Stimulated activated CD4-positive, alpha-beta T cell treated with anti-CD3 and anti-CD28 coated beads, Interleukin-2, amount 100 ng/mL, for 48 hours (primary cell): ENCODE measurements at places on chromosomes 2 and 18.

GRCh38 chr18:75477900-75478299, 50.4 kb upstream of the SMIM21 start:
- no peak for DNase-seq

DNA sequence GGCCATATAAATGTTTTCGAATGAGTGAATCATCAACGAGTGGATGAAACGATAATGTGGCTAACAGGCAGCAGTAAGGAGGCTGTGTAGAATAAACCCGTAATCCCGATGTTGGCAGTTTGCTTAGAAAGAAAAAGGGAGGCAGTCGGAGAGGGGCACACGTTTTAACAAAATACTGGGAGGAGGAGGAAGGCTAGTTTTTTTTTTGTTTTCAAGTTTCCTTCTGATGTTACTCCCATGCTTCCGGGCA, 476 bp upstream of the MSH2 start:
- DNase-seq, result no peak

- no peak for DNase-seq
Observed at GRCh38 chr2:155633060-155633839, 699.3 kb downstream of the NR4A2 start.

DNA sequence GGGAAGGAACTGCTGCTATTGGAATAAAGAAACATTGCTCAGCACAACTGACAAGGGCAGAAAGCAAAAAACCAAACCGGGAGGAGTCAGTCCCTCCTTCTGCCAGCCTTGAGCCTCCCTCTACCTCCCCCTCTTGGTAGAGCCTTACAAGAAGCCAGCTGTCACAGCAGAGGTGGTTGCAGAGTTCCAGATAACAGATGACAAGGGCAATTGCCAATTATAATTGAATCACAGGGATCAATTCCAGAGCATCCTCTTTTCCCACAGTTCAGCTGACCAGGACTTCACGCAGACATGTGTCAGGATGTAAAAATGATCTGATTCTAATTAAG, 548.2 kb upstream of the LRRTM1 start:
- no peak for DNase-seq

DNA sequence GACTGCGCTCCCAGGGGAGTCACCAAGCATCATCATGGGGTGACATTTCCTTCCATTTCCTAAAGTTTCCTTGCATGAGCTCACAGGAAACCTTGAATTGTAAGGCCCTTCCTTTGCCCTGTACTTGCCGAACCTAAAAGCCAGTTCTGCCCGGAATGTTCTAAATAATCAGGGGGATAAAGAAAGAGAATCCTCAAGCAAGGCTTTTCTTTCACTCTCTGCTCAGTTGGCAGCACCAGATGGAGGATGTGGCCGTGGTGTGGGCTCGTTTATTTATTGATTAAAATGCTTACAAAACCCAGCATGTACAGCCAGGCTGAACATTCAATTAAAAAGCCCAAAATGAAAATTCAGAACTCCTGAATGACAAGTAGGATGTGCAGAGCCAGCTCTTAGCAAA, 170.5 kb downstream of the SH3RF3 start:
- DNase-seq, result no peak

GRCh38 chr18:42418121-42418520, 463.1 kb downstream of the PIK3C3 start:
- no peak for DNase-seq

- DNase-seq, result no peak
Observed at GRCh38 chr2:20207051-20207450, 17.9 kb downstream of the SDC1 start.

- no peak for DNase-seq
Observed at GRCh38 chr18:9519399-9519798, 44.1 kb downstream of the RALBP1 start.

- peak; percentile 57 for DNase-seq
Observed at GRCh38 chr2:70946832-70947442, 11.2 kb downstream of the ATP6V1B1 start.

- DNase-seq, result no peak
Observed at GRCh38 chr2:75087736-75088135, 111.6 kb downstream of the TACR1 start.

- no peak for DNase-seq
Observed at GRCh38 chr2:178250429-178250828, 56.1 kb downstream of the OSBPL6 start.

GRCh38 chr2:152525277-152525838, 190.4 kb downstream of the FMNL2 start:
- DNase-seq, result no peak

DNA sequence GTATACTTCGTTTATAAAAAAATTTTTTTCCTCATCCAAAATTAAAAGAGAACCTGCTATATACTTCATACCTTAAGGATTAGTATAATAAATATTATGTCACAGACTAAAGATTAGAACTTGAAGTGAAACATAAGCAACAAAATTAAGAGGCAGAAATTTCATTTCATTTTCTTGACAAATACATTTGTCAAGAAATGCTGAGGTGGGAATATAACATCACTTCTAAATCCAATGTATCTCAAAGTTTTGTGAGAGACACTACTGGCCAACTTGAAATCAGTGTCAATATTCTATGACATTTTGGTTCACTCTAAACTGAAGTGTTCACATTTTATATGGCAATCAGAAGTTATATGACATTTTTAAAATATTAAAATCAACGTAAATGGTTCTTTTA, 43.8 kb downstream of the SCRN3 start:
- DNase-seq, result no peak

DNA sequence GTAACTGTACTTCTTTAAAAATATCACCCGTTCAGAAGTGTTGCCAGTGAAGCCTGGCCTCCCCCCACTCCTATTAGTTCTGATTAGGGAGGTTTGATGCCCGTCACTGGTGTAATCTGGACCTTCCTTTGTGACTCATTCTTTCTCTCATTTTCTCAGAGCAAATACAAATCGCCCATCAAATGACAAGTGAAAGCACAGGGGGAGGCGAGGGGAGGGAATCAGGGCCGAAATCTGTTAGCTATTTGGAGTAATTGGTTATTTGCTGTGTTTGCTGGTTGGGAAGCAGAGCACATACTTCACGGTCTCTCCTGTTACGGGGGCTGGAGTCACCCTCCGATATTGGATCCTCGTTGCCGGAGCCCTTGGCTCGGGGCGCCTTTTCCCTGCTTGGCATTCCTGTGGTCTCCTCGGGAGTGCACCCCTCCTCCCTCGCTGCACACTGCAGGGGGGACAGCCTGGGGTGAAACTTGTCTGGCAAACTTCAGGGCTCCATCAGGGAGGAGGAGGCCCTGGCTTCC, 178.1 kb downstream of the DYSF start:
- DNase-seq, result no peak

DNA sequence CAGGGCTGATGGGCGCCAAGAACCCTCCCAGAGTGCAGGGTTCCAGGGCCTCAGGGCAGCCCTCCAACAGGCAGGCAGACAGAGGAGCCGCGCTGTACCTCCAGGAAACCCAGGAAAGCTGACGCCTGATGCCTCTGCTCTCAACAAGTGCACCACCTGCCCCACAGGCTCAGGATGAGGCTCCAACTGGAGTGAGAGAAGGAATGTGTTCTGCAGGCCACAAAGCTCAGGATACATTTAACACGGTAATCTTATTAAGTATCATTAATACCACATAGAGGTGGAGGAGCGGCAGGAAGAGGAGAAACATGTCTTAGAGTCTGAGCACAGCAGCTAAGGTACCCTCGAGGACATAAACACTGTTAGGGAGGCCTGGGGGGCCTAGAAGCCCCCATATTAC, 155.9 kb upstream of the CAPN13 start:
- DNase-seq, result no peak

GRCh38 chr18:57269756-57270155, 82.6 kb upstream of the ST8SIA3 start:
- no peak for DNase-seq

- DNase-seq, result no peak
Observed at GRCh38 chr2:129262934-129263333, 716.5 kb upstream of the RAB6C start.

DNA sequence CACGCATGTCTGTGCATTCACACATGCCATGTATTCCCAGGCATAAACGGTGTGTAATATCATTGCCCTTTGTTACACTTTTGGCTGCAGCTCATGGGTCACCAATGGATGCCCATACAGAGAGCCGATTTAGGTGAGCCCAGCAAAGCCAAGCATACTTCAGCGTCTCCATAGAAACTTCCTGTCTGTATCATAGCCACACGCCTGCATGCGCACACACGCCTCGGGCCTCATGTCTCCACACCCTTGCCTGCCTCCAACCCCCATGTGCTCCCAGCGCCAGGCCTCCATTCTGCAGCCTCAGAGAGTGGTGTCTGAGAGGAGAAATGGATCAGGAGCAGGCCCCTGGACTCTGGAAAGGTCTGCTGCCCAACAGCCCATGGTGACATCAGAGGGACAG, 33.5 kb upstream of the SELENOI start:
- DNase-seq, result no peak

DNA sequence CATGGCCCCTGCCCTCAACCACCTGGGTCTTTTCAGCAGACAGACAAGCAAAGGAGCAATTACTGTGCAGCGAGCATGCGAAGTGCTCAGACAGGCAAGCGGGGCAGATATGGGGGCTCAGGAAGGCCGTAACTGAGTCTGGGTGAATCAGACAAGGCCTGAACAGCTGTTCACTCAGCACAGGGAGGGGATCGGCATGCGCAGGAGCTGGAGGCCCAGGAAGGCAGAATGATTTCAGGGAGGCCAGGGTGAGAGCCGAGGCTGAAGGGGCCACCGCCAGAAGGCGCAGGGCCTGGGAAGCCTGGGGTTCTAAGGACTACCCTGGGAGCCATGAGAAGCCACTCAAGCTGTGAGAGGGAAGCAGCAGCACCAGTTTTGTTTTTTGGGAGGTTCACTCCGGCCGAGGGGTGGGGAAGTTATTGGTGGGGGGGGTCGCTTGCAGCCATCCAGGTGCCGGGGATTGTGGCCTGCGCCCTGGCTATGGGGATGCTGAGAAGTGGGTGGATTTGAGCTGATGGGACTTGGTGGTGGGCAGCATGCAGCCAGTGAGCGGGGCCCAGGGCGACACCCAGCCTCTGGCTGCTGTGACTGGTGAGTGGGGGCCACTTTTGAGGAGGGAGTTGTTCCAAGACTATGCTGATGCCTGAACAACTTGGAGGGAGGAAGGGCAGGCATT, 132.2 kb downstream of the TSN start:
- no peak for DNase-seq

GRCh38 chr2:48600204-48600813, 17.3 kb upstream of the GTF2A1L start:
- no peak for DNase-seq

- no peak for DNase-seq
Observed at GRCh38 chr2:46615986-46616485, 136.7 kb downstream of the TMEM247 start.

DNA sequence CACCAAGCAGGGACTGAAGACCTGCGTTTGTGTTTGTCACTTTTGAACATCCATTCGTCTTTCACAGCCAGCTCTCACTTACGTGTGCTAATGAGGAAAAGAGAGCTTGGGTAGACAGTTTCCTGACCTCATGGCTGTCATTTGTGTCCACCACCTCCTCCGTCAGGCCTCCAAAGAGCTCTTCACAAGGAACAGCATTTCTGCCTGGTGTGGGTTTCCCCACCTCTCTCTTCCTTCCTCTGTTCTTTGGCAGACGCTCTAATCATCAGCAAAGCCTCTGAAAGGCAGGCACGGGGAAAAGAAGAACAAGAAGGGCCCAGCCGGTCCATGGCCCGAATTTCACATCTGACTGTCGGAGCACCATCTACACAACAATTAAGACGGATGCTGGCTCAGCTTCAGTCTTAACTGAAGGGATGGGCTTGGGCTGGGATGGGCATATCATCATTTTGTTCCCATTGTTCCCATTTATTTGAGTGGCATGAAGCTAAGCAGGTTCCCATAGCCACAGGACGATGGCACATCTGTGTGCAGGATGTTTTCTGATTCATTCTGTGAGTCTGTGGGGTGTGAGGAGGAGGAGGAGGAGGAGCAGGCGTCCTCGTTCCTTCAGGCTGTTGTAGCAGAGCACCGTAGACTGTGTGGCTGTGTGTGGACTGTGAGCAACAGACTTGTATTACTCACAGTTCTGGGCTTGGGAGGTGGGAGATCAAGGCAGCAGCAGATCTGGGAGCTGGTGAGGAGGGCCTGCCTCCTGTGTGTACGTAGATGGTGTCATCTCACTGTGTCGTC, 66.4 kb downstream of the TSHZ1 start:
- DNase-seq, result no peak

DNA sequence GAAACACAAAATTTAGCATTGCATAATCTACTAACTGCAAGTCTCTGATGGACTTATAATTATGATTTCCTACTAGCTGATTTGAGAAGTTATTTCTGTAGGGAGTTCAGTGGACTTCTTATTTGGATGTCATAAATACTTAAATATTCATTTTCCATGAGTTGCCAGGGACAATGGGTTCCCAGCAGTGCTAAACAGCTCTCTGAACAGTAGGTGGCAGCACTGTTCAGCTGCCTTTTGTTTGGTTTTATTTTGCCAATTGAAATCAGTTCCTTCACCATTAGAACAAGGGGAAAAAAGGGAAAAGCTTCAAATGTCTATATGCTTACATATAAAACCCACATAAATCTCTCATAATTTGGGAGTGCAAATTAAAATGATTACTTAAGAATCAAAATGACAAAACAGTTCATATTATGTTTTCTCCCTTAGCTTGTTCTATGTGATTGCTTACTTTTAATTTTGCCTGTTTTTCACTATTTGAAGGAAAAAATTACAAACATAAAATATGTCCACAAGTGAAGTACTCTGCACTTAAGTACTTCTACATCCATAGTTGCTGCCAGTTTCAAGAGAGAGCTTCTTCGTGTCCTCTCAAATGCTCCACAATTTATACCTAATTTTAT, 898.9 kb downstream of the CPS1 start:
- peak; percentile 1 for DNase-seq

DNA sequence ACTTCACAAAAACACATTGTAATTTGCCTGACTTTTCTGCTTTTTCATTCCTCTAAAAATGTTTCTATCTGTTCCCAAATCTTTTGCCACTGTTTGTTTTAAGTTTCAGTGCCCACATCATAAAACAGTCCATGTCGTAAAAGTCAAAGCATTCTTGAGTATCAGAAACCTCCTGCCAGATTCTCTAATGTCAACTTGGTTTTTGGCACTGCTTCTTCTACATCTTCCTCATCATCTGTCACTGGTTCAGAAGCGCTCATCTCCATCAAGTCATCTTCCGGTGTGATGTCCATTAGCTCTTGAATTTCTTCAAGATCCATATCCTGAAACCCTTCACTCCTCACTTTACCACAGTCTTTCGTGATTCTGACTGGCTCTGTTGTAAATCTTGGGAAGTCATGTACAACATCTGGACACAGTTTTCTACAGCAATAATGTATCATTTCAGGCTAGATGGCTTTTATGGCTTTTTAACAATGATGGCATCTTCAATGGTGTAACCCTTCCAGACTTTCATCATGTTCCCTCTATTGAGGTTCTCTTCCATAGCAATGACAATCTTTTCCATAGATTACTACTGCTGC, 19.6 kb downstream of the CUL3 start:
- DNase-seq, result no peak
